ENCODE measurements at places on chromosomes 12 and 14.
A peak's percentile ranks its signal among the peaks of the same experiment; 100 is the strongest.

GRCh38 chr14:59187802-59188460, 536 bp upstream of the DAAM1 start:
- no peak for DNase-seq

GRCh38 chr14:22843123-22843925, 6.9 kb downstream of the MMP14 start:
- no peak for DNase-seq

DNA sequence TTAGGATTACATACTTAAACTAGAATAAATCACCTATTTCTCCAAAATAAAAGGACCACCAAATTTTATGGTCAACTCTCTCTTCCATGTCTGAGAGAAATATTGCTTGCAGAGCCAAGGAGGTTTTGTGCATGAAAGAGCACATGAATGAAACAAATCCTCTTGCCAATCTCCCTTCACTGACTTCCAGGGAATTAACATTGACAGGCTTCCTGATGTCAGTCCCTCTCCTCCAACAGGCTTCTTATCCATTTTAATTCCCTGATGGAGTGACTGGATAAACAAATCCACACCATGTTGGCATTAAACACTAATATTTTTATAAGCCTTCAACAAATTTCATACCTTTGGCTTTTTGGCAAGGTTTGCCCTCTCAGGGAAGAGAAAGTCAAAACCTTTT, 45.3 kb upstream of the CNTN1 start:
- no peak for DNase-seq

GRCh38 chr12:108633534-108634248, at the start of gene SELPLG:
Gene SELPLG, minus strand, starts transcription at chr12:108633894. Its CDS starts 9,587 bp downstream, at chr12:108624307.
- peak; percentile 68 for DNase-seq

- no peak for DNase-seq
Measured at GRCh38 chr14:64467566-64467965, 2.3 kb downstream of the AKAP5 start.

Data from activated CD4-positive, alpha-beta T cell treated with anti-CD3 and anti-CD28 coated beads for 24 hours (primary cell).